ENCODE measurements at places on chromosomes 4 and X. TPM values are rescaled to one million over a fixed set of nuclear protein-coding genes. Genes with fewer than 3 reads are reported as not detected.

- no peak for DNase-seq
Observed at GRCh38 chr4:30868111-30868895, 148.1 kb downstream of the PCDH7 start.

DNA sequence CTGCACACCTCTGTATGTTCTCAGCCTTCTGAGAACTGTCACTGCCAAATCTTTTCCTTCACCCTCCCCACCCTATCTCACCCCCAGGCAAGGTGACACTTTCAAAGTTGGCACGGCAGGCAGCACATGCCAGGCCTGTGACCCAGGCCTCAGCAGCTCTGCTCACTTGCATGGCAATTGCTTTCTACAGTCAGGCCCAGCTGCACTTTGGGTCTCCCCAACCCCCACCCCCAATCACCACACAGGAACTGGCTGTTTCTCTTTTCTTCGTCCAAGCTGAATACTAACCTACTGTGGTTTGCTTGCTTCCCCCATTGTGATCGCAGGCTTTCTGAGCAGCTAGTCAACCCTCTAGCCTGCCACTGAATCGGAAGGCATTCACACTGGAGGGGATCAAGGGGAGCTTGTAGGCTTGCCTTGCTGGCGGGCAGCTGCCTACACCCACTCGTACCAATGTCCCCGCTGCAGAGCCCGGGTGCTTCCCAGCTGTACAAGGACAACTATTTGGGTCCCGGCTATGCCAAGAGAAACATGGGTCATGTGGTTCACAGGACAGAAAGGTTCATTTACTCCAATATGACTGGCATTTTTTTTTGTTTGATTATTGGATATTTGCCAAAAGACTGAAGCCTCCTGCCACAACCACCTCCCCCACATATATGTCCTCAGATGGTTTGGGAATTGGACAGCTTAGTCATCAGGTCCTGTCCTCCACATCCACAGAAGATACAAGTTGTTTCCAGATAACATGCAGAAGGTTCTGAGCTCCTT, 28.1 kb downstream of the SLC25A43 start:
- no peak for DNase-seq

DNA sequence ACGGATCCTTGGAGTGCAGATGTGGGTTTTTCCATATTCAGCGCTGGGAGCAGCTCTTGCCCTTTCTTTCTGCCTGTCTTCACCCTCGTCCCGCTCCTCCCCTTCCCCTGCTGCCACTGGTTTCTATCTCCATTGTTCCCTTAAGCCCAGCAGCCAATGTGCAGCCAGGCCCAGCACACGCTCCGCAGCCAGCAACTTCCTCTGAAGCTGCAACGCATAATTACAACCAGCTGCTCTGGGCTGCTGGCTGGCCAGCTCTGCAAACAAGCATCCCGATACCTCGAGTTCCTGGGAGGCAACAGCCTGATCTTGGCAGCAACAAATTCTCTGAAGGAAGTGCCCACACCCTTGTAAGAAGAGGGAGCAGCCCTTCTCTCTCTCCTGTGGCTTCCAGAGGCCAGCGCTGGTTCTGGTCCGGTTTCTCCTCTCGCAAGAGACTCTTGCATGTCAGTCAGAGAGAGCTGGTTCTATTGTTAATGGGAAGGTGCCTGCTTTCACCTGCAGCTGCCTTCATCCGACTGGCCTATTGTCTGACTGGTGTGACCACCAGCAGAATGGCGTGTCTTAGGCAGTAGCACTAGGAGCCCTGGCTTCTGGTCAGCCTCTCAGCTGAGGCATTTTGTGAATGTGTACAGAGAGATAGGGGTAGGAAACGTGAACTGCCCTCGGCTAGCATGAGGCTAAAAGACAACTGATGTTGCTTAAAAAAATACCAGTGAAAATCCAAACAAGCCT, 83.8 kb upstream of the MAML3 start:
- no peak for DNase-seq

GRCh38 chr4:110625576-110626257, 2.8 kb upstream of the PITX2 start:
- no peak for DNase-seq

- DNase-seq = peak; percentile 13
Observed at GRCh38 chr4:151895671-151896070, 134.9 kb upstream of the GATB start.

GRCh38 chr4:16544251-16544721, 318.0 kb upstream of the TAPT1 start:
- DNase-seq = no peak

- no peak for DNase-seq
Observed at GRCh38 chr4:61520681-61521160, 320.6 kb downstream of the ADGRL3 start.

GRCh38 chr4:20572976-20573375, 127.3 kb upstream of the PACRGL start:
- no peak for DNase-seq

Gene RPL10
- total RNA-seq = 3,948 TPM

- DNase-seq = no peak
Observed at GRCh38 chrX:124719060-124719459, 372.7 kb downstream of the SH2D1A start.

Gene DNAAF6
- not detected for total RNA-seq

DNA sequence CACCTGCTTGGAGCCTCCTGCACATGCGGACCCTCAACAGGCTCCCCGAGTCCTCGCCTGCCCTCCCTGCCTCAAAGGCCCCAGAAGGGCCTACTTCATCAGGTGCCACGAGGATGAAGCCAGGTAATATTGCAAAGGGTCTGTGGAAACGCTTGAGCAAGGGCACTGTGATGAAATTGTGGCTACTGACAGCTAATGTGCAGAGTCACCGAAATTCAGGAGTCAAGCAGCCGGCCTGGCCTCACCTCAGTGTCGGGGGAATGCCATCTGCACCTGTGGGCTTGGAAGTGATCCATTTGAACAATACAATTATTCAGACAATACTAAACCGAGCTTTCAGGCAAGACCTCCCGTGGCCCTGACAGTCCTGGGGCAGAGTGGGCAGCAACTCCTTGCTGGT, 3.1 kb upstream of the FGFR3 start:
- no peak for DNase-seq

All from vagina (tissue), 2 donors.